ENCODE measurements at places on chromosomes 16 and 17.

GRCh38 chr16:85579191-85579590 lies 33.9 kb upstream of the GSE1 start:
- peak; percentile 73 for DNase-seq

- DNase-seq: no peak
Measured at GRCh38 chr16:84643674-84644073, 4.6 kb upstream of the KLHL36 start.

- no peak for DNase-seq
Measured at GRCh38 chr17:77498091-77498741, 357.4 kb downstream of the SEC14L1 start.

DNA sequence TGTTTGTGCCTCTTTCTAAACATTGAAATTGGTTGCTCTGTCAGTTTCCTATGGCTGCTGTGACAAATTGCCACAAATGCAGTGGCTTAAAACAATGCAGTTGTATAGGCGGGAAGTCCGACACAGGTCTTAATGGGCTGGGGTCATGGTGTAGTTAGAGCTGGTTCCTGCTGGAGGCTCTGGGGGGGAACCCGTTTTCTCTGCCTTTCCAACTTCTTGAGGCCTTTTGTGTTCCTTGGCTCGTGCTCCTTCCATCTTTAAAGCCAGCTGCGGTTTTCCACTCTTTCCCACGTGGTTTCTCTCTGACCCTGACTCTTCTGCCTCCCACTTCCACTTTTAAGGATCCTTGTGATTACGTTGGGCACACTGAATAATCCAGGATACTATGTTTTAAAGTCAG lies 12.5 kb downstream of the EPN2 start:
- DNase-seq: no peak

DNA sequence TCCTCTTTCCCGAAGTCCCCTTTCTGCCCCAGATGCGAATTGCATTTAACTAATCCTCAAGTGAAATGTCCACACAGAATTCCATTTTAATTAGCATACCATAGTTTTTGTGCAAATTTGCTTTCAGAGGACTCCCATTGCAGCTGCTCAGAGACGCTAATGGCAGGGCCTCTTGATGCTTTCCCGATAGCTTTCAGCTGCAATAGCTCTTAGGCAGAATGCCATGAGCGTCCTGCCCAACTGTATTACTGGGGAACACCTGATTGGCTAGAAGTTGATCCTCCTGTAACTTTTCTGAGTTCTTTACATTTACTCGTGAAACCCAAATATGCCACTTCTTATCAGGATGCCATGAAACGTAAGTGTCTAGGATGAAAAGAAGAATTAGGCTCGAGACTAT lies 203.0 kb downstream of the UTP18 start:
- no peak for DNase-seq

GRCh38 chr16:47920709-47921108 lies 235.1 kb downstream of the ABCC12 start:
- no peak for DNase-seq

DNA sequence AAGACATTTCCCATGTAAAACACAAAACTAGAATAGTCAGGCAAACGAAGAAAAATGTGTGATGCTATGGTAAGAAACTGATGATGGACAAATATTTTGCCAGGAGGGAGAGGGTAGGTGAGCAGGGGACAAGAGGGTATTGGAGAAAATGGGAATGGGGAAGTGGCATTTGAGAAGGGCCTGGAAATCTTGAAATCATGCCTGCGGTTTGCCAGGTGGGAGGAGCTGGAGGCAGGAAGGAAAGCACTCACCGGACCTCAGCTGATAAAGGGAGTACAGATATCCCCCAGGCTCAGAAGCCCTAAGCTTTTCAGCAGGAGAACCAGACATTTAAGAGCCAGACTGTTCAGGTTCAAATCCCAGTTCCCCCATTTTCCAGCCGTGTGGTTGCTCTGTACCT lies 103.6 kb downstream of the GSG1L start:
- DNase-seq: no peak

GRCh38 chr16:73192232-73192894 lies 144.4 kb upstream of the ZFHX3 start:
- DNase-seq: no peak

GRCh38 chr16:4115209-4115948 lies 863 bp downstream of the ADCY9 start:
- DNase-seq: no peak

DNA sequence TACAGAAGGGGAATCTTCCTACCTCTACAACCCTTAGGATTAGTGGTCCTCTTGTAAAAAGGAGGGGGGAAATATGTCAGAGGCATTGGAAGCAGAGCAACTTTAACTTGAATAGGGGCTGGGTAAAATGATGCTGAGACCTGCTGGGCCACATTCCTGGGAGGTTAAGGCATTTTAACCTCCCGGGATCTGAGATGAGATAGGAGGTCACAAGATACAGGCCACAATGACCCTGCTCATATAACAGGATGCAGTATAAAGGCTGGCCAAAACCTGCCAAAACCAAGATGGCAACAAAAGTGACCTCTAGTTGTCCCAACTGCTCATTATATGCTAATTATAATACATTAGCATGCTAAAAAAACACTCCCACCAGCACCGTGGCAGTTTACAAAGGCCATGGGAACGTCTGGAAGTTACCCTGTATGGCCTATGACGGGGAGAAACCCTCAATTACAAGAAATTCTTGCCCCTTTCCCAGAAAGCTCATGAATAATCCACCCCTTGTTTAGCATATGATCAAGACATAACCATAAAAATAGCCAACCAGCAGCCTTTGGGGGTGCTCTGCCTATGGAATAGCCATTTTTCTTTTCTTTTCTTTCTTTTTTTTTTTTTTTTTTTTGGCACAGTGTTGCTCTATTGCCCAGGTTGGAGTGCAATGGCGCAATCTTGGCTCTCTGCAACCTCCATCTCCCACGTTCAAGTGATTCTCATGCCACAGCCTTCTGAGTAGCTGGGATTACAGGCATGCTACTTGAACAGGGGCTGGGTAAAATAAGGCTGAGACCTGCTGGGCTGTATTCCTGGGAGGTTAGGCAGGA lies 6.2 kb upstream of the C1QTNF1 start:
- DNase-seq: no peak

GRCh38 chr17:62627219-62627903 lies at the start of gene MRC2:
Gene MRC2, plus strand, starts transcription at chr17:62627670. Its CDS starts 133 bp downstream, at chr17:62627803.
- DNase-seq: no peak

DNA sequence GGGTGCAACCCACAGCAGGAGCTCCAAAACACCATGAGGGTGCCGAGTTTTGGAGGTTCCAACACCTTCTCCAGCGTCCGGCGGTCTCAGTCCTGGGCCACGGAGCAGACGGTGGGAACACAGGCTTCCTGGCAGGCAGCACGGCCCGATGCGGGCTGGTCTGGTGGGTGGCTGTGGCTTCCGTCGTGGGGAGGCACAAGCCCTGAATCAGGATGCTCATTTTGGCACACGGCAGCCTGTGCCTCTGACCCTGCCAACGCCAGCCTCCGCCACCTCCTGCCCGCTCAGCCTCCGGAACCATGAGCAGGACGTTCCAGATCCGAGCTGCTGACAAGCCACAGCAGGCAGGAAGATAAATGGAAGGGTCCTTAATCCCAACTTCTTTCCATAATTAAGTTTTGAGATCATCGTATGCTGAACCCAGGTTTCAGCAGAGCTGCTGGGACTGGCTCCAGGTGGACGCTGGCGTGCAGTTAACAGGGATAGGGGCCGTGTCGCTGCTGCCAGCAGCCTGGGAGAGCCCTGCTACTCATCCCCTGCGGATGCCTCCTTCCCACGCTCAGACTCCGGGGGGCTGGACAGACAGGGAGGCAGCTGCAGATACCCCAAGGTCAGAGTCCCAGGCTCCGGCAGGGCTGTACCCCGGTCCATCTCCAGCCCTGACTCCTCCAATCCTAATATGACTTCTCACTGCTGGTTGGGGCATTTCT lies 136.6 kb downstream of the ENGASE start:
- no peak for DNase-seq

DNA sequence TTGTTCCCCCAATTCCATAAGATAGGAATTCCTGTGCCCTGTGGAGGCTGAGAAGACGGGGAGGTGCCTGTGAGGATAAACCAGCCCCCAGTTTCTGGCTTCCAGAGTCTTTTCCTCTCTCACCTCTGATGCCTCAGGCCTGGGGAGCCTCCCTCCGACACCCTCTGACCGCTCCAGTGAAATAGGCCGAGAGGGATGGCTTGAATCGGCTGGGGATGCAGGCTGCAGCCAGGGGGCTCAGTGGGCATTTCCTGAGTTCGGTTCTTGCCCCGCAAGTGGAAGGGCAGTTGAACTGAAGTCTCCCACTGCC lies 339.4 kb downstream of the SEC14L1 start:
- DNase-seq: no peak

- DNase-seq: peak; percentile 45
Measured at GRCh38 chr16:49491771-49492761, 118.5 kb downstream of the C16orf78 start.

GRCh38 chr17:66018786-66019185 lies 173.1 kb downstream of the CEP112 start:
- DNase-seq: no peak

GRCh38 chr17:32223703-32224102 lies 41.9 kb upstream of the RHBDL3 start:
- DNase-seq: no peak

DNA sequence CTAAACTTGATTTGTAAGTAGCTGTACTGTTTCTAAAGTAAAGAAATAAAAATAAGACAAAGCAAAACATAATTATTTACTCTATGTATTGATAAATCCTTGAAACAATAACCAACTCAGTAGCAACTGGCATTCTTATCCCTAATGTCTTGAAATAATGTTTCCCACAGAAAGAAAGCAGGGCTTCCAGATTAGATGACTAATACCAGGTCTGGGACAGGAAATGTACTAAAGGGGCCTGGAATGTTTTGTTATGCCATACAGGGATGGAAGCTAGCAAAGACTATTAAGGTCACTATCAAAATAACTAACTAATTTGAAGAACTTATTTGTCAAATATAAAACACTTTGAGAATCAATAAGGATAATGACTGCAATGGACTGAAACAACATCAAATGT lies 82.1 kb downstream of the CFDP1 start:
- no peak for DNase-seq

DNA sequence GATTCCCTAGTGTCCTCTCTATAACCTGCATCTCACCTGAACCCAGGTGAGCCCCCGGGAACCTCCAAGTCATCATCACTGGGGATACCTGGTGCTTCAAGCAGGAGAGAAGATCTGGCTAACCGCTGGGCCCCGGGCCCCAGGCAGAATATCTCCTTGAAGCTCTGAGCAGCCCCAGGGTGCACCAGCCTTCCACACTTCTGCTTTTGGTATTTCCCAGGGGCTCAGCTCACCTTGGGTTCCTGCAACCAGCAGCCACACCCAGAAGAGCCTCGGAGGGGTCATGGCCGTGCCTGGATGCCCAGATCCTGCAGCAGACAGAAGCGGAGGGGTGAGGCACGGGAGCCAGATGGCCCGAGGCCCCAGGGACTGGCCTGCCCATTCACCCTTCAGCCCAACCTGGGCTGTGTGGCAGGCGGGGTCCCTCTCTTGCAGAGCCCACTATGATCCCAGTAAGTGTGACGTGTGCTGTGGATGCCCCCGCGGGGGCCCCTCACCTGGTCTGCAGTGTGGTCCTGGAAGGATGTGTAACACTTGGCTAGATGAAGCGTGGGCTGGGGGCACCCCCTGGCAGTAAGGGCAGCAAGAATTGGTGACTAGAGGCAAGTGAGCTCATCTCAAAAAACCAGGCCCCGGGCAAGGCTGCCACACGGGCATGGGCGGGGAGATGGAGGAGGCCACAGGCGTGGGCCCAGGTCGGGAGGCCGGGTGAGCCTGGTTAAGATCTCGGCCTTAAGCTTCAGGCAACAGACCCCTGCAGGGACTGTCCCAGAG lies 2.6 kb downstream of the LGALS3BP start:
- no peak for DNase-seq

DNA sequence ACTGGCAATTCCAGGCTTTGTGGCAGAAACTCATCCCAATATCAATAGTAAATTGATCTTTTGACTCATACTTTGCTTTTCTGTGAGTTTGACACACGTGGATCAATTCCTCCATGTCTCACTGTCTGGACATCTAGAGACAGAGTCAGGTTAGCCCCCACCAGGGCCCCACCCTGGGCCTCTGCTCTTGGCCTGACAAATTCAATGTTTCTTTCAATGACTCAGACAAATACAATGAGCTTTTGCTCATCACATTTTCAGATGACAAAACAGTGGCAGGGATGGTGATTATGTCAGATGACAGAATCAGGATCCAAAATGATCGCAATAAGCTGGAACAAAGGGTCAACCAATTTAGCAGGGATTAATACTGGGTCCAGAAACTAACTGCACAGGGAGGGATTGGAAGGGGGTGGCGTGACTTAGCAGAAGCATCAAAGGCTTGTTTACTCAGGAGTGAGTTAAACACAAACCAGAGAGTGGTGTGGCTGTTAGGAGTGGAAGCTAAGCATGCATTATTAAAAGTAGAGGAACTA lies 90.5 kb upstream of the ASIC2 start:
- no peak for DNase-seq

- DNase-seq: no peak
Measured at GRCh38 chr17:1229349-1229899, 40.8 kb upstream of the BHLHA9 start.

DNA sequence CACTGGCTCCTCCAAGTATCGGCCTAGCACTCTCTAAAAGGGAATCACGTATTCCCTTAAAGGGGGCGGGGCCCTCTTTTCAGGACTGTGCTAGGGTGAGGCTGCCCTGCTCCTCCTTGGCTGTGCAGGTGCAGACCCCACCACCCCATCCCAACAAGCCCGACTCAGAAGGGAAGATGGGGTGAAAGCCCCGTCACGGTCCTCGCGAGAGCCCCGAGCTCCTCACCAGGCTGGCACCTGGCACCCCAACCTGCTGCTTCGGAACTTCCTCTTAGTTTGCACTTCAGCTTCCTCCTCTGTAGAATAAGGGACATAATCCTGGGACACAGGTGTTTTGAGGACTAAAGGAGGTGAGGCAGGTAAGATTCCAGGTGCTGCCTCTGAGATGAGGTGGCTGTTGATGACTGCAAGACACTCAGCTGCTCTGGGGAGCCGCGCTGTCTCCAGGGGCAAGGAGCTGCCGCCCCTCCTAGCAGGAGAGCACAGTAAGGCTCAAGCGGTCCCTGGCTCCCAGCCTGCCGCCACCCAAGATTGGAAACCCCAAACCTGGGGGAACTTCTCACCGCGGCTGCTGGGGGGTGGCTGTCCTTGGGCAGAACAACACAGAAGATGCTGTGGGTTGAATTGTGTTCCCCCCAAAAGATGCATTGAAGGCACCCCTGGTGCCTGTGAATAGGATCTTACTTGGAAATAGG lies 88.8 kb downstream of the MGAT5B start:
- no peak for DNase-seq

GRCh38 chr17:82202981-82203380 lies 9.7 kb downstream of the CCDC57 start:
- DNase-seq: no peak

- no peak for DNase-seq
Measured at GRCh38 chr17:7858522-7858810, 663 bp downstream of the CYB5D1 start.

- peak; percentile 27 for DNase-seq
Measured at GRCh38 chr17:29240968-29241963, 5.4 kb upstream of the CRYBA1 start.
